ENCODE measurements at places on chromosomes 7 and 10.

DNA sequence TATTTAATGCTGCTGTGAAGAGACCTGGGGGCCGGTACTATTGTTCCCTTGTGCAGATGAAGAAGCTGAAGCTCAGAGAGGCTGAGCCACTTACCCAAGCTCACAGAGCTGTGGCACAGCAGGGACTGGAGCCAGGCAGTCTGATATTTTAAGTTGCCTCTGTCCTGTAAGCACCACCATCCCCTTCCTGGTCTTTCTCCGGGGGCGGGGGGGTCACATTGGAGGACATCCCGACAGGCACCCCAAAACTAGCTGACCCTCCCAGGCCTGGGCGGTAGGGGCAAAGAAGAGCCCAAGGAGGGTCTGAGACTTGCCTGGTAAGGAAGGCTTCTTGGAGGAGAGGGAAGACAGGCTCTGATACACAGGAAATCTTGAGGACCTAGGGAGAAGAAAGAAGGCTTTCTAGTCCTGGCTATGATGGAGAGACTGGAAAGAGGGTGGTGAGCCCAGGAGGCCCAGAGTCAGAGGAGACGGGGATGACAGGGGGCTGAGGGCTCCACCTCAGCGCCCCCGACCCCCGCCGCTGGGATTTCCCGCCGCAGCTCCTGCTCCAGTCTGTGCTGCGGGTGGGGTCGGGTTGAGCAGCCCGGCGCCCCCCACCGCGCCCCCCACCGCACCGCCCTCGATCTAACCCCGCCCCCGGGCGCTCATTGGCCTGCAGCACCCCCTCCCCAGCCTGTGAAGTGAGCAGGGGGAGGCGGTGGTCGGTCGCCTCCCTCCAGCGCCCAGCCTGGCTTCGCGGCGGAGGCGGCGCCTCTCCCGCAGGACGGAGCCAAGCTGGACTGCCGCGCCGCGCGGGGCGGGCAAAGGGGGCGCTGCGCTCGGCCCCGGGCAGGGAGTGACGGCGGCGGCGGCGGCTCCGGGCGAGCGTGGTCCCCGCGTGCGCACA is at the start of gene ADCYAP1R1:
ADCYAP1R1 (plus strand) TSS at position 711 of the 889 bp plus-strand sequence. CDS start 10,957 bp downstream, outside the sequence.
- peak; percentile 76 for DNase-seq

DNA sequence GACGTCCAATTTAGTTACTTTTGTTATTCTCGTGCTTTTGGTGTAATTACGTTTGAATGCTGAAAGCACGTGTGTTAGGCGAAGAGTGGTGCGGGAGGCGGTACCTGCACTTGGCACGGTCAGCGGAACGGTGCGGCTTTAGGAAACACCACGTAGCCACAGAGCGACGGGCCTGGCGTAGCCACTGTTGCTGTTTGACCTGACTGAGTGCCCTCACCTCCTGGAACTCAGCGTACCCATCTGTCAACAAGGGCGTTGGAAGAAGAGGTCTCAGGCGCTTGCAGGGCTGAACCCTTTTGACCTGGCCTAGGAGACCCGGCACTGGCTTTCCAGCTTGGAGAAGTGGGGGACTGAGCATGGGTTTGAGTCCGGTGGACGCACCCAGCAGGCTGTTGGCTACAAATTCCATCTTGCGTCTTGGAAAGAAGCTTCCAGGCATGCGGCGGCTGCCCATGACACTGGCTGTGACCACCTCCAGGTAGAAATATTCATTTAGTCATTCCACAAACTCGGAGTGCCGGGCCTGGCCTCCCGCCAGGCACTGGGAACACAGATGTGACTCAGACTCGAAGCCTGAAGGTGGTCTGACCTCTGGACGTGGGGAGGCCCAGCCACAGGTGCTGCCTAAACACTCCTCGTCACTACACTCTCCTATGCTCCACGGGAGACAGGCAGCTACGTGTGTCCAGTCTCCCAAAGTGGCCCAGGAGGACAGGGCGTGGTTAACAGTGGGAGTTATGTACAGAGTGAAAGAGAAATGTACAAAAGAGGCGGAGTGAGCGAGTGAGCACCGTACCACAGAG is 22.2 kb downstream of the FAM20C start:
- DNase-seq = no peak

- no peak for DNase-seq
These were observed 436 bp downstream of the GNB2 start for GRCh38 chr7:100673942-100674410.

DNA sequence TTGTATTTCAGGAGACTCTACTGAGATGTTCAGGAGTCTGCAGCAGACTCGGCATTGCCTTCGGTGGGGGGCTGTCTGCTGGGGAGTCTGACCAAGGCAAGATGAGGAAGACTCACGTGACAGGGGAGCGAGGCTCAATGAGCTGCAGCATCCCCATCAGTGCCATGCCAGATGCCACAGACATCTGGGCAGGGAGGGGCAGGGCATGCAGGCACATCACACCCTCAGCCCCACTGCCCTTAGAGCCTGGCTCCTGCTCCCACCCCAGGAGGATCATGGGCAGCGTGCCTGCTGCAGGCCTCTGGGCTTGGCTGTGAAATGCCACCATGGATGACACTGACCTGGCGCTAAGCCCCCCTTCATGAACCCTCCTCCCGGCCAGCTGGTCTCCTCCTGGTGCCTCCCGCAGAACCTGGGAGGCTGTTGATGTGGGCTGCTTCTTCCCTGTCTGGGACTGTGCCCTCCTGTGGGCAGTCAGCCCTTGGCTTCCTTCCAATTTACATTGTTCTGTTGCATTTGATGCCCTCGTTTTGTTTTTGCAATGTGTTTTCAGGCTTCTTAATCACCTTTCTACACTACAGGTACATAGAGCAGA is 235.0 kb downstream of the PAXIP1 start:
- no peak for DNase-seq

GRCh38 chr7:131285556-131285955 is 42.1 kb upstream of the MKLN1 start:
- no peak for DNase-seq

DNA sequence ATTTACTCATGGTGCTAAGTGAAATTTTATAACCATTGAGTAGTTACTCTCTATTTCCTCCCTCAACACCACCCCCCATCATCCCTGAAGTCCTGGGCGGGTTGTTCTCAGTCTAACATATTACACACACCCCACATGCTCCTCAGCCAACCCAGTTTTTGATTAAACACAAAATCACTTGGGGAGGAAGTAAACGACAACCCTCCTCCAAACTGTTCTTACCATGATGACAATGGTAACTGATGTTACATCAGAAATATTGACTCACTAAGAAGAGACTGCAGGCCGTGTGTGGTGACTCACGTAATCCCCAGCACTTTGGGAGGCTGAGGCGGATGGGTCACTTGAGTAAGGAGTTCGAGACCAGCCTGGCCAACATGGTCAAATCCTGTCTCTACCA is 44.2 kb downstream of the RAB11FIP2 start:
- DNase-seq = no peak

DNA sequence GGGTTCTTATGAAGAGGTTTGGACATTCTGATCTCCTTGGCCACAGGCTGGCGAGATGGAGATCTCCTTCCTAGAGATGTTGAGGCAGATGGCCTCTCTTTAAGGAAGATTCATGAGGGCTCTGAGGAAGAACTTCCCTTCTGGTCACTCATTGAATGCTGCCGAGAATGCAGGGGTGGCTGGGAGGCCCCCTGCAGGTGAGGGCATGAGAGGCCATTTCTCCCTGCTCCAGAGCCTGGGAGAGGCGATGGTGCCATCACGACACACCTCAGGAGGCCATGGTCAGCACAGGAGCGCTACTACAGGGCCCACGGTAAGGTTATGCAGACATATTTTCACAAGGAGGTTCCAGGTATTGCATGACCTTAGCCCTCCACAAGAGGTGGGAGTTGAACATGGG is 40.2 kb downstream of the CXCL12 start:
- DNase-seq = no peak

- DNase-seq = peak; percentile 17
These were observed 127.6 kb upstream of the SLC26A5 start for GRCh38 chr7:103573479-103574058.

DNA sequence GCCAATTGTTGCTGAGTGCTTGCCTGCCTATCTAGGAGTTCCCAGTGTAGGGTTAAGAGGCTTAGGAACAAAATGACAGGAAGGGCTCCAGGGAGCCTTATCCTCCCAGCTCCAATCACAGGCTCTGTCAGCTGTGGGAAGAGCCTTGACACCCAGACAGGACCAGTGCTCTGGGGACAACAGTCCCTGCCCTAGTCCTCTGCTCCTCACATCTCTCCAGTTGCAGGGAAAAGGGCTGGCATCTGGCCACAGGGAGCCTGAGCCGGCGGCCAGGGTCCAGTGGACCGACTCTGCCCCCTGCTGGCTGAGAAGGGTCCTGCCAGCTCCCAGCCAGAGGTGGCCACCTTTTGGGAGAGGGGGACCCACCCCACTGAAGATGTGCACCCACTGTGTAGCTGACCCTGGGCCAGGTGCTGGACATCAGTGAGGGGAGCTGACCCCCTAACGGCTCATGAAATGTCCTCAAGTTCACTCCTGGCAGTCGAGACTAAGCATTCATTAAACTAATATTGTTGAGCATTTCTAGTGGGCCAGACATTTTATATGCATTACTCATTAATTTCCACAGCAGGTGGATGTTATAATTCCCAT is 17.6 kb downstream of the DNAJB12 start:
- DNase-seq = peak; percentile 84

DNA sequence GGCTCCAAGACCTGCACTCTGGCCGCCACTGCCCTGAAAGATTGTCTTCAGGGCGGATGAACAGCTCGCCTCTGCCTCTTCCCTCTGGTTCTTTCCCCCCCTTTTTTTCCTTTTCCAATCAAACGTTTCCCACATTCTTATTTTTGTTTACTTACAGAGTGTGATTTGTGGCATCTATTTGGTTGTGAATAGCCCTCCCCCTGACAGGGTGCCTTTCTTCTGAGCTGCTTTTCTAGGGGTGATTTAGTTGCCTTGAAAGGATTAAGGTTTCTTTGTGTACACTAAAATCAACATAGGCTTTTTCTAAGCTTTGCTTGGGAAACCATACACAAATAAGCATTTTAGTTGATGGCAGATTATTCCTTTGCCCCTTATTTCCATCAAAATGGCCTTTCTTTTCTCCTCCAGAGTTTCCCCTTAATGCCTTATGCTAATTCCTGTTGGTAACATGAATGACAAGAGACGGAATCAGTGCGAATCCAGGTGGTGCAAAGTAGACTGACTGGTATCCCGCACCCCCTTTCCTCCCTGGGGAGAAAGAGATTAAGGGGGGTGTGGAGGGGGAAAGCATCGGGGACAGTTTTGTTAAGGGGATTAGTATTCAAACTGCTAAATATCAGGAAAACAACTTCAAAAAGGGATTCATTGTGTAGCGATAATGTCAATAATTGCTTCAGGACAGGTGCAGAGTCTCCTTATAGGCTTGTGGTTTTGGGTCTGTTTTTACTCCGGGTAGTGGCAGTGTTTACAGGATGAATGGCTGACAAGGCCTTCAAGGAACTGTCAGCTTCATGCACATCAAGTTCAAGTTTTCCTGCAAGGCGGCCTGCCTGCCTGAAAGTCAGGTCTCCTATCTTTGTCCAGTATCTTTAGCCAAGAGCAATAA is 431.6 kb upstream of the GALNT17 start:
- DNase-seq = no peak

DNA sequence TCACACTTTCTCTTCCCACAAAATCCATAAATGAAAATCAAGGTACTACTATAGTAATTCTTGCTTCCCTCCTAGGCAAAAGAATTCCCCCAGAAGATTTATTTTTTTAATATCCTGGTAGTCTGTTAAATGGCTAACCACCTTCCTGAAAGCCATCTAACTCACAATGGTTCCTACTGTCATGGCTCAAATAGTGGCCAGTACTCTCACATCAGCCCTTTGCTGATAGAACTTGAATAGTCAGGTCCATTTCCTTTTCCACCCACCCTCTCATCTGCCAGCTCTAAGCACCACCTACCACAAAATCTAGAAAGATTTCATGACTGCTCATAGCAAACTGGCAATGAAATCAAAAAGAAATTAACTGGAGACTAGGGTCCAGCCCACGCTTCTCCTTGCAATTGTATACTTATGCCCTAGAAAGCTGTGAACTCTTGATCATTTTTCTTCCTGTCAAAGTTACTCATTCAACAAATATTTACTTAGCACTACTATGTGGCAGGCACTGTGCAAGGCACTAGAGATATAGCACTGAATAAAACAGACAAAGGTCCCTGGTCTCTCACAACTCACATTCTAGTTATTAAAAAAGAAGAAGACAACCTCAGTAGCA is 60.4 kb downstream of the ARMH3 start:
- no peak for DNase-seq

DNA sequence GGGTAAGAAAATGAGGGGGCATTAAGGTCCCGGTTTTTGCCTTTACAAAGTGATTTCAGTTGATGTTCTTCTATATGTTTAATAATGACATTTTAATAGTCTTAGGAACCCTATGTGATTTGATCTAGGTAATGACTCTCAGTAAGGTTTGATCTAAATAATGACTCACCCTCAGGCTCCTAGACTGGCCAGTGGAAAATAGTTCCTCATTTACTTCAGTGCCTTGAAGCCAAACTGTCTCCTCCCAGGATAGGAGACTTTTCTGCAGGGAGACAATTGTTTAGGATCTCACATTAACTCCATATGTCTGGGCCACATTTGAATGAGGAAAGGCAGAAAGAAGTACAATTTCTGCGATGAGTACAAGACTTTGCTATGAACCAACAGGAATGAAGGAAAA is 1331.9 kb downstream of the XPNPEP1 start:
- no peak for DNase-seq

Measured in Ammon's horn (tissue), 1 donor.